ENCODE measurements at places on chromosomes 16 and 17.

GRCh38 chr16:1137604-1138003 lies 15.3 kb upstream of the CACNA1H start:
- no peak for DNase-seq

- no peak for DNase-seq
Measured at GRCh38 chr17:83083368-83084201, 4.2 kb downstream of the METRNL start.

GRCh38 chr16:20517149-20517548 lies 59.0 kb downstream of the ACSM2B start:
- no peak for DNase-seq

DNA sequence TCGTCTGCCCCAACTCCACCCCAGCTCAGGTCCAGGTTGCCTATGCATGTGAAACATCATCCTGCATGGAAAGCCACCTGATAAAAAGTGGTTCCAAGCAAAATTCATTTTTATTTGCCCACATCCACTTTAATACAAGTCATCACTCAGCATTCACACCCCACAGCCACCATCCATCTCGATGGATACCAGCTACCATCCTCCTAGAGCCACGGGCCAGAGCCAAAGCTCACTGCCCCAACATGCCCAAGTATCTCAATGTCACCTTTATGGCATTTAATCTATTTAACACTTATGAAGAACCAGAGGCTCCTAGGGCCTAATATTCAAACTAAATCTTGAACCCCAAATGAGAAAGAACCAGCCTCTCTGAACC lies 70.5 kb downstream of the COPRS start:
- no peak for DNase-seq

DNA sequence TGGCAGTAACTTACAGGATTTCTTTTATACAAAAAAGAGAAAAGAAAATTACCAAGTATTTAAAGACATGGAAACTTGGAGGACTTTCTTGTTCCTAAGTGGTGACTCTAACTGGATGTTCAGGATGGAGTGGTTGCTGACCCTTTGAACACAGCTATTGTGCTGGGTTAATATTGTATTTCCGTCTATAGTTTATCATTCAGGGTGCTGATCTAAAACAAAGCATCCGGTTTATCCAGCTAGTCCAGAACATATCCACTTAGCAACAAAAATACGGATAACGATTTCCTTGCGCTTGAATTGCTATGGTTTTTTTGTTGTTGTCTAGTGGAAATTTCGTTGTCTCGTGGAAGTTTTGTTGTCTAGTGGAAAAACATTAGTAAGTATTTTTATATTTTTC lies 38.2 kb downstream of the SNTB2 start:
- no peak for DNase-seq

All from stimulated activated CD4-positive, alpha-beta T cell treated with anti-CD3 and anti-CD28 coated beads, Interleukin-1b, Interleukin-23, amount 100 ng/mL, for 24 hours (primary cell).